ENCODE measurements at places on chromosomes 7 and 10.

GRCh38 chr10:78857193-78857592, 211.6 kb upstream of the ZMIZ1 start:
- no peak for DNase-seq

- DNase-seq = no peak
These were observed 208.5 kb upstream of the NRP1 start for GRCh38 chr10:33542752-33543505.

DNA sequence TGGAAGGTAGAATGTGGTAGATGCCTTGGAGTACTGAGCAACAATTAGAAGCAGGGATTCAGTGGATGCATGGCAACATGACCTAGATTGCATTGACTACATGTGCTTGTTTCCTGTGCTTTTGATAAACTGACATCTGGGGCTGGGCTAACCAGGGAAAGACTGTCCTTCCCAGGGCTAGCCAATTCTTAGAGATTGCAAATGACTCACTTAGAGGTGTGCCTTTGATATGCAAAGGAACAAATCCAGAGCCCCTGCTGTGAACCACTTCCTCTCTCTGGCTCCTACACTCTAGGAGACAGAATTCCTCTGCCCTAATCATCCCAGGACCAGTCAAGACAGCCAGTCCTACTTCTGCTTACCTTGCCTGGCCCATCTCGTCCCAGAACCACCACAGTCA, 651.5 kb downstream of the LRMDA start:
- DNase-seq = no peak

DNA sequence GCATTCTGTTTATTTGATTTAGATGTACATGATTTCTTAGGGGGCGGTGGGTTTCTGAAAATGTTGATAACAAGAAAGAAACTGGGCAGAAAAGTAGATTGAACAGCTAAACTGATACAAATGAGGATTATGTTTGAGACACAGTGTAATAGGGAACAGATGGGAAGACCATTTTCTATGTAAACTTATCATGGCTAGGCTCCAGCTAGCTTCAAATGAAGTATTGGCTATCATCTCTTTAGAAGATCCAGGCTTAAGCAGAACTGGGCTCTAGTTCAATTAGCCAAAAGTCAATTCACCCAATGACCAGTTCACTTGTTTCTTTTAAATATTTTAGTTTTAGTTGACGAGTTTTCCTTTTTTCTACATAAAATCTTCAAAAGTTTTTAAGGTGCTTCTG, 639.5 kb downstream of the ANKRD7 start:
- no peak for DNase-seq

- DNase-seq = no peak
These were observed 40.1 kb downstream of the BPGM start for GRCh38 chr7:134686786-134687185.
